ELR (cell line): ENCODE measurements at places on chromosomes 2 and 18.

GRCh38 chr2:125837128-125837527 is 818.8 kb upstream of the GYPC start:
- no peak for DNase-seq

GRCh38 chr2:96890726-96891385 is 21.0 kb upstream of the SEMA4C start:
- no peak for DNase-seq

DNA sequence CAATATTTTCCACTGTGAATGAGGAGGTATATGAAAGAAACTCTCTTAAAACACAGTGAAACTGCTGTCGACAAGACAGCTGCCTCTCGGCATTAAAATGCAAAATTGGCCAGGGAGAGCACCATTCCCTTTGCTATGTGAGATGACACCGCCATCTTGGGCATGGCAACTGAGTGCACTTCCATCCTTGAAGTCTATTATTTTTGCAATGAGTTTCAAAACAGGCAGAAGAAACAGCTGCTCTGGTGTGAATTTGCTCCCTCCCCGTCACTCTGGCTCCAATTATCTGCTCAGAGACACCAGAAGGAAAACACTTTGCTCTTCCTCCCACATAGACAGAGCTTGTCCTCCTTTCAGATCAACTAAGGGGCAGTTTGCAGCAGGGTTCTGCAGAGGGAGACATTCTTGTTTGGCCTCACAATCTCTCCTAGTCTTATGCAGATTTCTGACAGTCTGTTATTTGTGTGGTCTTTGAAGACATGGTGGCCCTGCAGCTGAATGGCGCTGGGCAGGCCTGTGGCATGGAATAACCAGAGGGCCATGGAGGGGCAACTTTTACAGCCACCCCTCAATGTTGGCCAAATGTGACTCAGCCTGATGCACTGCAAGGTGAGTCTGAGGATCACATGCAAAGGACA is 48.6 kb upstream of the SEC11C start:
- no peak for DNase-seq

GRCh38 chr18:74064510-74064909 is 83.1 kb downstream of the FBXO15 start:
- DNase-seq, result no peak

DNA sequence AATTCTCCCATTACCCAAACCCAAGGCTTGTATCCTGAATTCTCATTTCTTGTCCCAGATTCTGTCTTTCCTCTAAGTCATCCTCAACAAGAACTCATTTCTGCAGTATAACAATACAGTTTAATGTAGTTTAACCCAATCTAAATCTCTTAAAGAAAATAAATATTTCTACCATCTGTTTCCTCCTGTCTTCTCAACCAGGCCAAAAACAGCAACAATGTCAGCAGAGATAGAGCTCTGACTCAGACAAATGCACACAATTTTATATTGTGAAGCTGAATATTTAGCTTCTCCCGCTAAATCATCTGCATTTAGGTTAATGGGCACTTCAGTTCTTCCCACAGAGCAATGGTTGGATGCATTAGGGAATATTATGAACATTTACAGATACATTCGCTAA is 35.7 kb upstream of the KYNU start:
- DNase-seq, result no peak

- DNase-seq, result no peak
These were observed 28.1 kb downstream of the MMADHC start for GRCh38 chr2:149559341-149560068.

DNA sequence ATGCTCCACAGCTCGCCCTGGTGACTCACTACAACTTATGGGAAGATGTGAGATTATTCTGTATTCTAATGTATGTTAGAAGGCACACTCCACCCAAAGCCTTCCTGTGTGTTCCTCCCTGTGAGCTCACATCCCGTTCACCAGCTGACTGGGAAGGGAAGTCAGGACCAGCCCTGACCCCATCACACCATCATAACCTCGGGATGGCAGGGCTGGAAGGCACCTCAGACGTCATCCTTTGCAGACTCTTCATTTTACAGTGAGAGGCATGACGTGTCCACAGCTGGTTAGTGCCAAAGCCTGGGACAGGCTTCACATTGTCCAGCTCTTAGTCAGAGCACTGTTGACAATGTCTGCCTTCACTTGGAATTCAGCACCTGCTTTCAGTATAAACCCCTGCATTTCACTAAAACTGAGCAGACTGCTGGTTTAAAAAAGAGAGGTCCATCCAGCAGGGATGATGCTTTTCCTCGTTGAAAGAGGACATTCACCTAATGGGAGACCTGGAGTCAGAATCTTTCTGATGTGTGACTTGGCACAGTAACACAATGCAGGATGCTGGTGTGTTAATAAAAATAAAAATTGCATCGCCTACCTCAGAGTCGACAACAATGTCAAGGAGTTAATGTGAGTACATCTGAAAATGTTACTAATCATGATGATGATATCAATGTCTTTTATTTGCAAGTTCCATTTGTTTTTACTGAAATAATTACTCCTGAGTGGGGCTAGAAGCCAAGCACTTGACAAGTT is 418.0 kb upstream of the TNP1 start:
- DNase-seq, result peak; percentile 98

DNA sequence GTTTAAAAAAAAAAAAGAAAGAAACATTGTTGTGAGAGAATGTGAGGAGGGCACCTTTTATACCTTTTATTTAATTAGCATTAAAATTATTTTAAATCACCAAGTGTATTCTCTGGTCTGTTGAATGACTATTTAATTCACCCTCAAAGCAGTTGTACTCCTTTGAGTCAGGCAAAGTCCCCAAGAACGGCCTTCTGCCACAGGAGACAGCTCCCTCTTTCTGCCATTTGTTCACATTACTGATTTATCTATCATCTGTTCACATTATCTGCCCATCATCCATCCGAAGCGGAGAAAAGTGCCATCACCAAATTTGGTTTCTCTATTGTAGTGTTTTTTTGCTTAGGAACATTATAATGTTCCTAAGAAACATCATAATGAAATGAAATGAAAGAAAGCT is 240.7 kb upstream of the DPP10 start:
- no peak for DNase-seq

GRCh38 chr2:237287872-237288271 is 126.1 kb downstream of the COL6A3 start:
- DNase-seq, result no peak

- no peak for DNase-seq
These were observed 173.7 kb downstream of the SP3 start for GRCh38 chr2:173791502-173791901.

DNA sequence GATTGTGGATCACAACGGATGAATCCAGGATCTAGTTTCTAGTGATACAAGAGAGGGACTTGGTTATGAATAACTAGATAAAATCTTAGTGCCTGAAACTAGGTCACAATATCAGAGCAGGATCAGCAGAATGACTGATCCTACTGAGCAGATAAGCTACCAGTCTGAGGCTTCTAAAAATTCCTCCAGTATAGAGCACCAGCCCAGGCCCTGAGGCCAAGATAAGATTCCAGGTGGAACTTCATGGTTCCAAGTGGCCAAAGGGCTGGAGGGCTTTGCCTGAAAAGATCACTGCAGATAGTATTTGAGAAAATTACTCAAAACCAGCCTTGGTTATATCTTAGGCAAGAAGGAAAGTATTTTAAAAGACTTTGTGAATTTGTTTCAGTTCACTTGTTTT is 162.4 kb downstream of the GREB1L start:
- no peak for DNase-seq

DNA sequence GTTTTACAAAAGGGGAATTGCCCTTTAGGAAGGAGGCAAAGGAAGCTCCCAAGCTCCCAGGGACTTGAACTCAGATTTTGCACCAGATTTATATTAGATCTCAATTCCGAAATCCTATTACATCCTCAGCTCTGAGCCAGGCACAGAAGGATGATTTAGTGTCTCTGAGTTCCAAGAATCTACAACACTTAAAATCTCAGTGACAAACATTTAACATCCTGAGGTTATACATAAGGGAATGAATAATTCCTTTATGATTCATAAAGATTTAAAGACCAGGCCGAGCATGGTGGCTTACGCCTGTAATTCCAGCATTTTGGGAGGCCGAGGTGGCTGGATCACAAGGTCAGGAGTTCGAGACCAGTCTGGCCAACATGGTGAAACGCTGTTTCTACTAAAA is 16.5 kb upstream of the SLC20A1 start:
- peak; percentile 68 for DNase-seq

DNA sequence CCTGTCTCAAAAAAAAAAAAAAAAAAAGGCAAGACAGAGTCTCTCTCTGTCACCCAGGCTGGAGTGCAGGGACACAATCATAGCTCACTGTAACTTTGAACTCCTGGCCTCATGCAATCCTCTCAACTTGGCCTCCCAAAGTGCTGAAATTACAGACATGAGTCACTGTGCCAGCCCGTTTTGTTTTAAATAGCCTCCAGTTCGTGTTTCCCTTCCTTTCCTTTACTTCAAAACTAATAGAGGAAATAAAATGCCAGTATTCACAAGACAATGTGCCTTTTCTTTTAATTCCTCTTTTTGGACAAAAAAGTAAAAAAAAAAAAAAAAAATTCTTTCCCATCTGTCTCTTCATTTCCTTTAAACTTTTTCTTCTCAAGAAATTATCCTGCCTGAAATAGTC is 54.5 kb upstream of the ACMSD start:
- DNase-seq, result no peak

GRCh38 chr2:10400568-10400977 is 47.6 kb downstream of the ODC1 start:
- peak; percentile 54 for DNase-seq

DNA sequence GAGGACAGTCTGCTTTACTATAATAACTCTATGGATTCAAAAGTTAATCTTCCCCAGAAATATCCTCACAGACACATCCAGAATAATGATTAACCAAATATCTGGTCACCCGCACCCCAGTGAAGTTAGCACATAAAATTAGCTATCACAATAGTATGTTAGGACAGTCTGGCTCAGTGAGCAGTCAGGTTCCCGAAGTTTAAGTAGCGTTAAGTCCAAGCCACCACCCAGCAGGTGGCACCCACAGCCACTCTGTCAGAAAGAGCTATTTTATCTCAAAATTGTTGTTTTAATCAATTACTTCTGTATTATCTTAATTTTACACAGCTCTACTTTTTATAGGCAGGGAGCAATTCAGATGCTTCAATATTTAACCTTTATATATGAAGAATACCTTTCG is 537.5 kb downstream of the MBD2 start:
- no peak for DNase-seq

- DNase-seq, result no peak
These were observed 15.7 kb downstream of the KLHL29 start for GRCh38 chr2:23400703-23401102.

- DNase-seq, result peak; percentile 12
These were observed 1612.6 kb upstream of the NXPH2 start for GRCh38 chr2:140392824-140393223.

GRCh38 chr2:69012310-69013141 is 453 bp upstream of the ANTXR1 start:
- peak; percentile 81 for DNase-seq

DNA sequence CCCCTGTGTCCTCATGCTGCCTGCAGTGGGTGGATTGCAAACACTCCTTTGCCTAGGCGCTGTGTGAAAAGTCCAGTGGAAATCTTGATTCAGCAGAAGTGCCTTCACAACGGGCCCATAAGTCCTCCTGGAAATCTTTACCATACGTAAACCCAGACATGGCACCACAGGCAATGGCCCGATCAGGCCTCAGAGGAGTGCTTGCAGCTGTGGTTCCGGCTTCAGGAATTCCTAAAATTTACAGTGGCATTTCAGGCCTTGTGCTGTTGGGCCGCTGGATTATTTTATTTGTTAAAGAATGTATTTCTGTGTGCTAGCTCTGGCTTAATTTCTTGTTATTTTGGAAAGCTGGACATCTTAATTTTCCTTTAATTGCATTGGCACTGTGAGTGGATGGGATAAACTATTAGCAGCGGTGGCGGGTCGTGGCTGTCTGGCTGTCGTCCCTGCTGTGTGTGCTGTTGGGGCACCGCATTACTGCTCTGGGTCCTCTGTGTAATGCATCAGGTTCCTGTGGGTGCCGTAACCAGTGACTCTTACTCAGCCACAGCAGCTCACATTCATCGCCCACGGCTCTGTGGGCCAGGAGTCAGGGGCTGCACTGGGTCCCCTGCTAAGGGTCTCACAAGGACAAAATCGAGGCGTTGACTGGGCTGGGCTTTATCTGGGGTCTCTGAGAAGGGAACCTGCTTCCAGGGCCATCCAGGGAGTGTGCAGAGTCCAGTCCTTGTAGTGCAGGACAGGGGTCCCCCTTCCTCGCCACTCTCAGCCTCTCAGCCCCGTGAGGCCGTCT is 73.1 kb downstream of the RTP5 start:
- no peak for DNase-seq

- no peak for DNase-seq
These were observed 49.1 kb upstream of the PIK3C3 start for GRCh38 chr18:41905786-41906527.

DNA sequence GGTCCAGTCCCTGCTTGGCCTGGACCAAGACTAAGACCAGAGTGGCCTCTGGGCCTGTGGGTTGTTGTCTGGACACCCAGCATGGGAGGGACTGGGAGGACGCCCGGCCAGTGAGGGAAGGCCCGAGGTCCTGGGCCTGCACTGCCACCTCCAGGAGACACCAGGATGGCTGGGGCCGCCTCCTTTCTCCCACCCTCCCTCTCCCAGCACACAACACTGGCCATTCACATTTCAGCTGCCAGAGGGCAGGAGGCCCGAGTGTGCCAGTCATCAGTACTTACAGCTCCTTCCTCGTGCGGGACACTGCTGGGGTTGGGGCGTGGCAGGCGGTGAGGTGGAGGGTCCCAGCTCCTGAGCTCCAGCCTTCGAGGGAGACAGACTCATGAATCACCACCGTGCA is 133.5 kb downstream of the ASB1 start:
- DNase-seq, result peak; percentile 9

GRCh38 chr2:128769457-128770142 is 450.9 kb upstream of the HS6ST1 start:
- no peak for DNase-seq

DNA sequence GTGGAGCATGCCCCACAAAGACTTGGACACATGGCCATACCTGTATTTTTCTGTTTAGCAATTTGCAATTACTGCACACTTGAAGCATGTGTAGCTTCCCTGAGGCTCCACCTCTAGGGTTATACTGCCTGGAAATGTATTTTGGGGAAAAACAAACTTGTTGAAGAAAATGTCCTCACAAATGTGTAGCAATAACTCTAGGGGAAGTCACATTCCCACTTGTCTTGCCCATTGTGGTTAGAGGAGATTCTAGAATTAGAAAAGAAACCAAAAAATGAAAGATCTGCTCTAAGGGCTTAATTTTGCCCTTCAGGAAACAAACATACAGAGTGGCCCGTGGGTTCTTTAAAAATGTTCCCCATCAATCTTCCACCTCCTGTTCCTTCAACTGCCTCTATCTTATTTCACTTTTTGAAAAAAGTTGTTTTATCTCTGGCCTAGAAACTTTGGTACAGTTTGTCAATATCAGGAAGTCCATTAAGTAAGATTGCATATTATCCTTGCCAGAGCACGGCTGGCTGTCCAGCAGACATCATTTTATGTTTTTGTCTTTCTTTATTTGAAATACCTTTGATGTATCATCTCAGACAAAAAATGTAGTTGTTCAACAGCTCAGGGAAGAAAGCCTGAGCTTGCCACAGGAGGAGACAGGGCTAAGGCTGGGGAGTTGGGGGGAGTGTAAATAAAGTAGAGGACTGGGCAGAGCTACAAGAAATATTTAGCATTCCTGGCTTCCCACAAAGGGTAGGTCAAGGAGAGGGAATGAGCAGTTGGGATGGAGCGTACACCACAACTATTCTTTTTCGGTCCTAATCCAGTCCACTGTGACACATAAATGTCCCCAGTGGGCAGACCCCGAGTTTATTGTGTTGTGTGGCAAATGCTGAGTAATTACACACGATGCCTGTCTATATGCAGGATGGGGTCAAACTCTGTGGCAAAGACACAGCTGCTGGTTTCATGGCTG is 96.8 kb upstream of the CDC42EP3 start:
- peak; percentile 95 for DNase-seq

GRCh38 chr18:23141104-23141999 is 6.1 kb downstream of the CABLES1 start:
- no peak for DNase-seq
